CD4-positive, alpha-beta memory T cell (primary cell): ENCODE measurements at places on chromosomes 7 and 10. TPM values are rescaled to one million over a fixed set of nuclear protein-coding genes. Genes with fewer than 3 reads are reported as not detected.

DNA sequence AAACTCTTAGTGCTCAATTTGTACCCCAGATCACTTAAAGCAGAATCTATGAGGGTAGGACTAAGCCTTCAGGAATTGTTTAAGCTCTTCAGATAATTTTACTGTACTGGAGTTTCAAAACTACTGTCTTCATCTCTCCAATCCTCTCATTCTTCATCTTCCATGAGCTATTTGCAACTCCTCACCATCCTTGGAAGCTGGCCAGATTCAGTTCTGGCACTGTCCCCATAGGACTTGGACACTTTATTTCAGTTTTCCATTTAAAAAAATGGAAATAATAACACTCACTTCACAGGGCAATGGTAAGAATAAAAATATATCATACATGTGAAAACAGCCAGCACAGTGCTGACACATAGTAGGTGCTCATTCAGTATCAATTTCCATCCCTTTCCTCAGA lies 74.6 kb downstream of the PPP1R17 start:
- no peak for DNase-seq

DNA sequence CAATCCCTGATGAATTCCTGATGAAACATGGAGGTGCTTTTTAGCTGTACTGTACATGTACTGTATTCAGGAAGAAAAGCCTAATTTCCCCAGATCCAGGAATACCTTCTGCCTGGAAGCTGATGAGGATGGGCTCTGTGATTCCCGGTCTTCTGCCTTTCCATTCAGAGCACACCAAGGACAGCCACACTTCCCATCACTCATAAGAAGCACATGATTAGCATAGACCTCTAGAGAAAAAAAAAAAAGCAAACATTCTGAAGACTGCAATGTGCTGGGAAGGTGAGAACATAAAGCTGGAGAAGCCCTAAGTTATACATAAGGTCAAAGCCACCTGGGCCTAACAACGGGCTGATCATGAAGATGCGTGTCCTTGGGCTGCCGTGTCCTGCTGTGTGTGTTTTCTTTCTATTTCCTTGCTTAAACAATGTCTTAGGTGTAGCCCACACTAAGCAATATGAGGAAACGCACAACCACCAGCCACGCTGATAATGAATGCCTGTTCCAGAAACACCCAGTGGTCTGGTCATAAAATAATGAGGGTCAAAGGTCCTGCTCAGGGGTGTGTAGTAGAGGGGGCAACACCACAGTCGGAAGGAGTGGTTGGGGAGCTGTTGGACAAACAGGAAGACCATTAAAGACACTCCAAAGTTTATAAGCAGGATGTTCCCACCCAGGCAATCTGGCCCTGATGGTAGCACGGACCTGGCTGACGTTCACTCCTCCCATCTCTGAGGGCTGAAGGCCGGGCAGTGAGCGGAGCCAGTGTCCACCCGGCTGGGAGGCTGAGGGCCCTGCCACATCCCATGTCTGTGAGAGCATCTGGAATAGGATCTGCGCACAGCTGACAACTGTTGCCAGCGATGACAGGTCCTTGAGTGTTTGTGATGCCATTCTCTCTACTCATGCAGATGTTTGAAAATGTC lies 7.9 kb downstream of the PKD1L1 start:
- DNase-seq: no peak

The INMT gene
- total RNA-seq: 0.87 TPM

- no peak for DNase-seq
Observed at GRCh38 chr7:47786557-47787248, 161.6 kb downstream of the PKD1L1 start.

- no peak for DNase-seq
Observed at GRCh38 chr10:10871352-10871751, 146.3 kb upstream of the CELF2 start.

The NXPH1 gene
- not detected for total RNA-seq
